NCI-H460 (cell line): ENCODE measurements at places on chromosomes 5 and 9. TPM values are rescaled to one million over a fixed set of nuclear protein-coding genes. Genes with fewer than 3 reads are reported as not detected.

DNA sequence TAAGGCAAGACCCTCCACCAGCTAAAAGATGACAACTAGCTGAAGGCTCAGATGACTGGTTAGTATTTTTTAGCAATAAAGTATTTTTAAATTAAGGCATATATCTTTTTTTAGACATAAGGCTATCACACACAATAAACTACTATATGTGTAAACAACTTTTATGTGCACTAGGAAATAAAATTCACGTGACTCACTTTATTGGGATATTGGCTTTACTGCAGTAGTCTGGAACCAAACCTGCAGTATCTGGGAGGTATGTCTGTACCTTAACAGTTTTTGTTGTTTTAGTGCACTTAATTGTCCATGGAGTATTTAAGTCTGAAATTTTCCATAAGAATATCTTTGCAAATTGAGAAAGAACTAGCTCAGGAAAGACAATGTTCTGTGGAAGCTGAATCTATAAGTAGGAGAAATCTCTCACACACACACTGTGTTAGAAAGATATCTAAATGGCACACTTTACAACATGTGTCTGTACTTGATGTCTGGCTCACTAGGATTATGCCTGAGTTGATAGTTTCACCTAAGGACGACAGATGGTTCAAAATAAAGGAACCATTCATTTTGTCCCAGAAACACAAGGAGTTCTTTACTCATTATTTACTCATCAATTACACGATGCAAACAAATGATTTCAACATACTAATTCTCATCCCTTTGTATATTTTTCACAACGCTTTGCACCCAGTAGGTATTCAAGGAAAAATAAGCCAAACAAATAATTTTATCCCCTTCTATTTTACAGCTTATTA lies 4.6 kb downstream of the RAPGEF6 start:
- peak; percentile 9 for DNase-seq

DNA sequence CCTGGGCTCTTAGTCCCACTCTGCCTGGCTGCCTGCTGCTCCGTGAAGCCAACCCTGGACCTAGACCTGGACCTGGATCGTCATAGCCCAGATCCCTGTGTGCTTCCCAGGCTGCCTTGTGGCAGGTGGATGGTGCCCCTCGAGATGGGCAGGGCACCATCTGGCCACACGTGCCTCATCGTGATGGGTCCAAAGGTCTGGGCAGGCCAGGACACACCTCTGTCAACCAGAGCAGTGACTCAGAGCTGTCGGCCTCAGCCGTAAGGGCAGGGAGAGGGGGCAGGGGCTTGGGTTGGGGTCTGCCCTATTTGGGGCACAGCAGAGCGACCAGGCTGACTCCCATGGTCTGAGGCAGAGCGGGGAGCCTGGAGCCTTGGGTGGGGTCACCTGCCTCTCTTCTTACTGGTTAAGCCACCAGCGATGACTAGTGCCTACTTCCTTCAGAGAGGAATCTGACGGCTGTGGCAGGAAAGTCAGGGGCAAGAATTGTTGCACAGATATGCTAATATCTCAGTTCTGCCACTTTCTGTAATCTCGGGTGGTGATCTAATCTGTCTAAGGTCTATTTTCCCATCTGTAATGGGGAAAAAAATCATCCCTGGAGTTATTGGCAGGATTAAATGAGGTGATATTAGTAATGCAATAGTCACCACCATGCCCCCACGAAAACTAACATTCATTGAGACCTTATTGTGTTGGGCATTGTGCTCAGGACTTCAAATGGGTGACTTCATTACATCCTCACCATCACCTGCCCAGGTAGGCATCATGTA lies 3.2 kb upstream of the CDHR2 start:
- DNase-seq: no peak

DNA sequence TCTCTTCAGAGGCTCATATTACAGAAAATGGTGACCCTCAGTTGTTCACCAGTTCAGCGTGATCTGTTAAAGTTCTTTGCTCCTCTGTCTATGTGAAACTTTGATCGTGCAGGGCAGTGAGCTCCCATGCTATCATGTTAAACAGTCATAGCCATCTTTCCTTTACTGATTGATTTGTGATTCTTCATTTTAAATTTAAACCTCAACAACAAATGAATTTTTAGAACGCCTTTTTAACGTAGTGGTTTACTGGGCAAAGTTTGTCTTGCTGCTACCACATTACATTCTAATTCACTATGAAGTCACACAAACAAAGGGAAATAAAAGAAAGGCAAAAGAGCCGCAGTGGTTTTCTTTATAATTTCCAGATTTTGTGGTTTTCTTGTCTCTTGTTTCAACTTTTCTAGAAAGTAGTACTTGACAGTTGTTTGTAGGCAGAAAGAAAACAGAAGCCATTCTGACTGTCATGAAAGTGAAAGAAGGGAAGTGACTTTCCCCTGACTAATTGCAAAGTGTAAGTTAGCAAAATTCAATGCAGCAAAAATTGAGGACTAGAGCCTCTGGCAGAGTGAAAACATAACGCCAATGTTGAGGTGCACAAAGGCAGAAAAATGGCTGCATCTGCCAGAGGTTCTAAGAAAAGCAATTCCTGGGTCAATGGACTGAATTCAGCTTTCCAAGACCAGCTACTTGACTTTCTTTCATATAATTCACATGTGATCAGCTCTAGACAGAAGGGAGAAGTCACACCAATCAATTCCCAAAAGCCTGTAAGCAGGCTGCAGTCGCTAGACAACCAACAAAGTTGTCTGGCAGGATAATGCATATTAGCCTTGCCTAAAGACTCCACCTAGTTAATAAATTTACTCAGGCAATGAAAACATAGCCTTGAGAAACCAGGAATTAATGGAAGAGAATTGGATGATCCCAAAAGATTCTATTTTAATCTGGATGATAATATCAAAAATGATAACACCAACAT lies 7.1 kb upstream of the IFNA6 start:
- no peak for DNase-seq

- no peak for DNase-seq
Observed at GRCh38 chr5:172421-172820, 18.9 kb upstream of the LRRC14B start.

The MSMP gene
- total RNA-seq: 1.1 TPM in 1 of 2 replicates, not detected in the other

The IFNB1 gene
- not detected in 2 replicates for total RNA-seq

The ORM1 gene
- not detected in 2 replicates for total RNA-seq
